Kidney tubule cell (primary cell): ENCODE measurements at places on chromosomes 11 and 22.

DNA sequence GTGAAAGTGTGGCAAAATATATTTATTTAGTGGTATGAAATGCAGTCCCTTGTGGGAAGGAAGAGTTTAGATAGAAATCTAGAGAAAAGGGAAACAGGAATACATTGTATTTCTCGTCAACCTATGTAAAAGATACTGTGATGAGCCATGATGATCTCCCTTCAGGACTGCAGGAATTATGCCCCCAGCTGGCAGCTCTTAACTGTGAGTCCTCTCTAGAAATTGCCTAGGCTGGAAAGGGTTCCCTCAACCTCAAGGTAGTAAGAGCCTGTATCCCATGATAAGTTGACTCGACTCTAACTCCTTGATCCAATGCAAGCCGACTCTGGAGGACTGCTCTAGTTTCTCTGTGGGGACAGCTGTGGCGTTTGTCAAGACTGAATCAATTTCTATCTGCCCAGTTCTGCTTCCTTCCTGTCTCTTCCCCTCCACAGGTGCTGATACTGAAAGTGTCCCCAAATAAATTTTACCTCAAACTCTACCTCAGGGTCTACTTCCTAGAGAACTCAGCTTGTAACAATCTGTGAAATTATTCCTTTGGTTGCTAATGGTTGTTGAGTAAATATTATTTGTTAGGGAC lies 897.3 kb downstream of the METTL15 start:
- DNase-seq: no peak

GRCh38 chr11:1373536-1374214 lies 16.1 kb upstream of the BRSK2 start:
- no peak for DNase-seq

GRCh38 chr22:30435674-30436126 lies 10.1 kb downstream of the MTFP1 start:
- DNase-seq: no peak

DNA sequence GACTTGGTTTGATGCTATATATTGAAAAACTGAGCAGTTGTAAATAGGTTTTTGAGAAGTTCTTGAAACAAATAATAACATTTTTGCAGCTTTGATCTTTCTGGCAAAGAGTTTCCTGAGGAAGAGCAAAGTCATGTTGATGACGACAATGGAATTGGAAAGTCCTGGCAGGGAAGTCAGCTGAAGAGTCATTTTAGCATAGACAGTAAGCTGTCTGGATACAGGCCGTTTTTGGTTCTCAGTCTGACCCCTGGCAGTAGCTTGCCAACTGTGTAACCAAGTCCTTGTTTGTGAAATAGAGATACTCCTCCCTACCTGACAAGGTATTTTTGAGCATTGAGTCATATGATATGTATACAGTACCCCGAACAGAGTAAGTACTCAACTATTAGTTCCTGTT lies 193.3 kb downstream of the C11orf91 start:
- DNase-seq: no peak

GRCh38 chr11:9280655-9281301 lies 15.6 kb upstream of the DENND5A start:
- peak; percentile 50 for DNase-seq

- no peak for DNase-seq
Observed at GRCh38 chr22:23166841-23167616, 13.3 kb upstream of the BCR start.

DNA sequence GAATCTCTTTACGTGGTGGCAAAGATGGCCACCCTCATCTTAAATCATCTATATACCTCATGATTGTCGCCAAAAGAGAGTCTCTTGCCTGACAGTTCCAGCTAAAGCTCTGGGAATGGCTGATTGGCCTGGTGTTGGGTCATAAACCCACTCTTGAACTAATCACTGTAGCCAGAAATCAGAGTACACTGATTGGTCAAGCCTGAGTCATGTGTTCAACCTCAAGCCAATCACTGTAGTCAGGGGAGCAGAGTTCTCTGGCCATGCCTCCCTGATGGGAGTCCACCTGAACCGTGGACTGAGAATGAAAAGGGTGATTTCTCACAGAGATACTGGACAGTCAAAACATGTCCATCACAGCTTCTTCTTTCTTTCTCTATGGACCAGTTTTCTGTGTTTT lies 45.8 kb downstream of the RCN1 start:
- peak; percentile 23 for DNase-seq
